ENCODE measurements at places on chromosomes 1 and 21.

DNA sequence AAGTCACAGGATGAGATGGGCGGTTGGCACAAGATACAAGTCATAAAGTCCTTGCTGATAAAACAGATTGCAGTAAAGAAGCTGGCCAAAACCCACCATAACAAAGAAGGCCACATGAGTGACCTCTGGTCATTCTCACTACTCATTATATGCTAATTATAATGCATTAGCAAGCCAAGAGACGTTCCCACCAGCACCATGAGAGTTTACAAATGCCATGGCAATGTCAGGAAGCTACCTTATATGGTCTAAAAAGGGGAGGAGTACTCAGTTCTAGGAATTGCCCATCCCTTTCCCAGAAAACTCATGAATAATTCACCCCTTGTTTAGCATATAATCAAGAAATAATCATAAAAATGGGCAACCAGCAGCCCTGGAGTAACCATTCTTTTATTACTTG, 74.9 kb upstream of the APP start:
- no peak for DNase-seq

- no peak for DNase-seq
Observed at GRCh38 chr1:213415691-213416380, 364.8 kb downstream of the RPS6KC1 start.

GRCh38 chr1:10339815-10340214, 59.0 kb upstream of the PGD start:
- DNase-seq, result no peak

- DNase-seq, result no peak
Observed at GRCh38 chr1:39378377-39378776, 113.1 kb upstream of the BMP8A start.

DNA sequence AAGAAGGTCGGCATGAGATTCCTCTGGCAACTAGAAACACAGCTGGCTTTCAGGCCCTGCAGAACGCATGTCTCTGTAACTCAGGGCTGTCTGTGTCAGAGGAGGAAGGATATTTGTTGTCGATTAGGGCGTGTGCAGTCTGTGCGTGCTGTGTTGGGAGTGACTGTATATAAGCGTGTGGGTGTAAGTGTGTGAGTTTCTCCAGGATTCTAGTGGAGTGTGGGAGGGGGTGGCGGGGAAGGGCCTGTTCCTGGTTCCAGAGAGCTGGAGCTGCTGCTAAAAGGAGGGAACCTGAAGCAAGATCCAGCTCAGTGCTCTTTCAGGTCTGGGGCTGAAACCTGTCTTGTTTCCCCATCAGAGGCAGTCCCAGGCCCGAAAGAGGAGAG, 74.3 kb downstream of the SLC16A1 start:
- no peak for DNase-seq
